ENCODE measurements at places on chromosomes 2 and 18.

GRCh38 chr2:228590681-228591080 lies 409.2 kb upstream of the SPHKAP start:
- no peak for DNase-seq

- DNase-seq = no peak
These were observed 121.0 kb upstream of the SLC39A10 start for GRCh38 chr2:195535911-195536522.

- no peak for DNase-seq
These were observed 468.9 kb upstream of the MYT1L start for GRCh38 chr2:2800001-2800400.

DNA sequence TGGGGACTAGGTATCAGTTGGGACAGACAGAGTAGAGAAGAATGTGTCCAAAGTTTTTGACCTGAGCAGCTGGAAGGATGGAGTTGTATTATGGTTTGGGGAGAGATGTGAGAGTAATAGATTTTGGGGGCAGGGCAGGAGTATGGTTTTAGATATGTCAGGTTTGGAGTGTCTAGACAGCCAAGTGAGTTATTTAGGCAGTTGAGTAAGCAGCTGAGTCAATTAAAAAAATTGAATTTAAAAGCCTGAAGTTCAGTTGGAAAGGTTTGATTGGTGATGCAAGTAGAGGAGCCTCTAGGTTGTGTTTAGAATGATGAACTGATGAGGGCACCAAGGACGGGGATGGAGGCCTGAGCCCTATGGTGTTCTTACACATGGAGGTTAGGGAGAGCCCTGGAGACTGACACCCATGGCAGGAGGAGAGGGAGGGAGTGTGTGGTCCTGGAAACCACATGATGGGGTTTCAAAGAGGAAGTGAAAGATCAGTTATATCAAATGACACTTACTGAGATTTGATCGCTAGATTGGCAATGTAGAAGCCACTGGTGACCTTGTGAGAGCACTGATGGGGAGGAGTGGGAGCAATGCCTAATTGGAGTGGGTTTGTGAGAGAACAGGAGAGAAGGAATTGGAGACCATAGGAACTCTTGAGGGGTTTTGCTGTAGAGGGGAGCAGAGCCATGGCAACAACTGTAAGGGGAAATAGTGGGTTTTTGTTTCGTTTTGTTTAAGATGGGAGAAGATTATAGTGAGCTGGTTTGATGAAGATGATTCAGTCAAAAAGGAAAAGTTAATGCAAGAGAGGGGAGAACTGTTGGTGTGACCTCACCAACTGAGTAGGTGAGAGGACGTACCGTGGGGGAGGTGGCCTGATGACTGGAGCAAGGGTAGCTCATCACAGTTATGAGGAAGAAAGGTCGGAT lies 10.3 kb downstream of the ITGA6 start:
- DNase-seq = no peak

DNA sequence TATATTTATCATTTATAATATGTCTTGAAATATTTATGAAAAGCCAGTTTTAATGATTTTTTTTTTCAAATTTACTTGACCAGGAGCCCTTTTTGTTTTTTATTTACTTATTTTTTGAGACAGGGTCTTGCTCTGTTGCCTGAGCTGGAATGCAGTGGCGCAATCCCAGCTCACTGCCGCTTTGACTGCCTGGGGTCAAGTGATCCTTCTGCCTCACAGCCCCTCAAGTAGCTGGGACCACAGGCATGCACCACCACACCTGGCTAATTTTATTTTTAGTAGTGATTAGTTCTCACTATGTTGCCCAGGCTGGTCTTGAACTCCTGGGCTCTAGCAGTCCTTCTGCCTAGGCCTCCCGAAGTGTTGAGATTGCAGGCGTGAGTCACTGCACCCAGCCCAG lies 5.7 kb downstream of the EPB41L5 start:
- DNase-seq = no peak

DNA sequence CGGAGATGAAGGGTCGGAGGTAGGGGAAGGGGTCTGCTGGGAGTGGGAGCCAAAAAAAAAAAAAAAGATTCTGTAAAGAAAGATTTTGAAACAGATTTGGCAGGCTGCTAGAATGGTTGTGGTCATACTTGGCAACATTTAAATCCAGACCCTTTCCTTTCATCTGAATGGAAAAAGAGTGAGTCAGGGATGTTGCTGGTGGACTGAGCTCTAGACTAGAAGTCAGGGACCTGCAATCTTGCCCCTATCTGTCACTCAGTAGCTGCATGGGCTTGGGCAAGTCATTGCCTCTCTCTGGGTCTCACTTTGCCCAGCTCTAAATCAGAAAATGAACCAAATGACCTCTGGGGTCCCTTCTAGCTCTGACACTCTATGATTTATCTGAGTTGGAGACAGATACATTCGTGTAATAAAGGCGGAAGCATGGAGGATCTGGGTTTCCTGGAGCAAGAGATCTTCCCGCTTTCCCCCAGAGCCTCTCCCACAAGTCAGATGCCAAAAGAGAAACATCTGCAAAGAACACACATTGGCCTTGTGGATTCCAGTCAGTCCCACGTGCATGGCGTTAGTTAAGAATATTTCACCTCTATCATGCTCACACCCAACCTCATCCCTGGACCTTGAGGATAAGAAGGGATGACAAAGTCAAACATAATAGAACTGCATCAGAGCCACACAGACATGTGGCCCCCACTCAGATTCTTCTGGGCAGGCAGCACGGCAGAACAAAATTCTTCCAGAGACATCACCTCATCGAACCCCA lies 58.5 kb downstream of the ADD2 start:
- DNase-seq = no peak

DNA sequence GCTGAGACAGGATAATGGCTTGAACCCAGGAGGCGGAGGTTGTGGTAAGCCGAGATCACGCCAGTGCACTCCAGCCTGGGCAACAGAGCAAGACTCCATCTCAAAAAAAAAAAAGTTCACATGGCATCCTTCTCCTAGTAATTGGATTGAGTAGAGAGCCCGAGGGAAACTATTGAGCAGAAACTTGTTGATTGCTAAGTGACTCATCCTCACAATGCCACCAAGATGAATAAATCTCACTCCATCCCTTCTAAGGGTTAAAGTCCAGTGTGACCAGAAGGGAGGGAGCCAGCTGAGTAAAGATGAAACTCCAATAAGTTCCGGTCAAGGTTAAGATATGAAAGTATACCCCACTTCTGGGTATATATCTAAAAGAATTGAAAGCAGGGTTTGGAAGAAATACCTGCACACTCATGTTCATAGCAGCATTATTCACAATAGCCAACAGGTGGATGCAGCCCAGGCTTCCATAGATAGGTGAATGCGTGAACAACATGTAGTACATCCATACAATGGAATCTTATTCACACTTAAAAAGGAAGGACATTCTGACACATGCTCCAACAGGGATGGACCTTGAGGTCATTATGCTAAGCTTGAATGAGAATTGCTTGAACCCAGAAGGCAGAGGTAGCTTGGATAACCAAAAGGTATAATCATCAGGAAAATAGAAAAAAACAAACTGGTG lies 13.0 kb upstream of the FHL2 start:
- DNase-seq = no peak

DNA sequence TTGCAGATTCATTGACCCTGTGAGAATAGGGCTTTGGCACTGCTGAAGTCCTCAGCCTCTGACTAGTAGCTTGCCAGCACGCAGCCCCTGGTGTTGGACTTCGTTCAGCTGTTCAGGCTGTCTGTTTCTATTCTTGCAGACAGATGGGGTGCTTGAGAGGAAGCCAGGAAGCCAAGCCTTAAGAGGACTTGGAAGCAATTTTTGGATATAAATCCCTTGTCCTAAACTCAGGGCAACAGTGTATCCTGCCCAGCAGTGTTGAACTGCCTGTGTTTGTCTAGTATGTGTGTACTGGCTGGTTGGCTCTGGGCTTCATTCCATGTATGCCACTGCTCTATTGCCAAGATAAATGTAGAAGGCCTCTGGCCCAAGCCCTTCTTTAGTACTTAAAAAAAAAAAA lies 108.6 kb downstream of the COMMD1 start:
- peak; percentile 65 for DNase-seq

- DNase-seq = no peak
These were observed 18.8 kb downstream of the ZNF385B start for GRCh38 chr2:179842498-179843153.

DNA sequence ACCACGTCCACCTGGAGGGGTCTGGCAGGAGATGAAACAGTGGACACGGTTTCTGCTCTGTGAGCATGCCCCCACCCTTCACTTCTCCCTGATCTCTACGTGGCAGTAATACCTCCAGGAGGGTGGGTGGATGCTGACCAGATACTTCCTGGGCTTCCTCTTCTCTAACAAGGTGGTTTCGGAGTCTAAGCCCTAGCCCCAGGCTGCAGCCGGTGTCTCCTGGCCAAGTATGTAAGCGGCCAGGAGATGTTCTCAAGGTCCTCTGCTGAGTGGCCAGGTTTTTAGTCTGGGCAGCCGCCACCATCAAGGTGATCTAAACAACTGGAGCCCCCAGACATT lies 101.8 kb upstream of the ASB18 start:
- no peak for DNase-seq

DNA sequence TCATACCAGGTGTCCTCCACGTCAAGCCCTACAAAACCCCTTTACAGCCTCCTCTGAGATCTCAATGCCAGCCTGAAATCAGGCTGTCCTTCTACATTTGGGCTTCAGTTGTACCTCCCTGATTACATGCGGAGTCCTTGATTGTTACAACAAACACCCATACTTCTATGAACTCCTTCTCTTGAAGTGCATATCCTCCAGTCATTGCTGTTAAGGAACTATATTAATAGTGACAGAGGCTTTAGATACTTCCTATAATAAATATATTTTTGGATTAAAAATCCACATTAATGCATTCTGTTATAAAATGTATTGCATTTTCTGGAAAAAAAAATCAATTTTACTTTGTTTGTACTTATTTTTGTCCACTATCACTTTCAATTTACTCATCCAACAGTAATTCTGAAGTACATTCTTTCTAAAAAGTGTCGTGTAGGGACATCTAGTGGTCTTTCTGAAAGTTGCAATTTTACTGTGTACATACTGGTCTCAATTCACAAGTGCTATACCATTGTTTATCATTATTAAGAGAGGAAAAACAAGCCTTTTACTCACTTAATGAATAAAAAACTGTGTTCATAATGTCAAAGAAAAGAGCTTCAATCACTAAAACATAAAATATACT lies 316.4 kb downstream of the DSEL start:
- no peak for DNase-seq

DNA sequence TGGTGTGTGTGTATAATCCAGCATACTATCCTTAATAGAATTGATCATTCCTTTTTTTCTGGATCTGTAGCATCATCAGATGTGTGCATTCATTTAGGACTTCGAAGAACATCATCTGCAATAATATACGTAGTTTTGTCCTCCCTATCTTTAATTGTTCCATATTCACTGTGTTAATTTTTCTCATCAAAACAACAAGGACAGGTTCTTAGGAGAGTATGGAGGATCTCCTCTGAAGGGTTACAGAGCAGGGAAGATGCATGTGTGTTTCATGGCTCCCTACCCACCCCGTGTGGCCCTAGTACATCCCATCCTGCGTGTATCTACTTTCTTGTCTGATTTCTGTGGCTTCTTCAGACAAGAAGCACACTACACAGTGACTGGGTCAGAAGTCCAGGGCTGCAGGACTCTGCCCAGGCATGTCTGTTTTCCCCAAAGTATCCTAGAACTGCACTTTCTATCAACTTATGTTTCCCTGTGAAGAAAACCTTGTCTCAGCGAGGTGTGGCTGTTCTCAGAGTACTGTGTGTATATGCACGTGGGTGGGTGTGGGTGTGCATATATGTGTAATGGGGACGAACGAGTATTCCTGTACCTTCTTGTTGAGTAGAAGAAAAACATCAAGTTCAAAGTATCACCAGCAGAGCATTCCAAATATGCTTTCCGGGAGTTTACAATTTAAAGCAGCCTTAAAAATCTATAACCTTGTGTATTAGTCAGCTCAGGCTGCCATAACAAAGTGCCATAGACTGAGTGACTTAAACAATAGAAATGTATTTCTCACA lies 220.4 kb upstream of the FOSL2 start:
- DNase-seq = no peak

Measured in right lobe of liver (tissue), 6 donors.